DMS153 (cell line): ENCODE measurements at places on chromosomes 3 and 15.

- peak; percentile 50 for DNase-seq
These were observed 255.8 kb downstream of the MEIS2 start for GRCh38 chr15:36844534-36844998.

DNA sequence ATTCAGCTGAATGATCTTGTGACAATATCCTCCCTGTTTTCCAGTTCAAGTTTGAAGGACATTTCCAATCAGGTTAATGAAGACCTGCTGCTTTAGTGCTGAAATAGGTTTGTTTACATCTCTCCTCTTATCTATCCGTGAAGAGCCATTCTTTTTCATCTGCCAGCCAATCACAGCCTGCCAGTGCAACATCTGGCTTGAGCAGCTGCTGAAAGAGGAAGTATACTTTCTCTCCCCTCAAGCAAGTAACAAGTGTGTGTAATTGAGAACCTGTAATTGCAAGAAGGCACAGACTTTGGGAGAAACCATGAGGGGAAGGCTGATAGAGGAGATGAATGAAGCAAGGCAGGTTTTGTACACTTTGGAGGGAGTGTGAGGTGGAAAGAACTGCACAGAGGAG lies 404.3 kb downstream of the AGBL1 start:
- no peak for DNase-seq

GRCh38 chr15:95880031-95880570 lies 450.4 kb upstream of the NR2F2 start:
- no peak for DNase-seq

DNA sequence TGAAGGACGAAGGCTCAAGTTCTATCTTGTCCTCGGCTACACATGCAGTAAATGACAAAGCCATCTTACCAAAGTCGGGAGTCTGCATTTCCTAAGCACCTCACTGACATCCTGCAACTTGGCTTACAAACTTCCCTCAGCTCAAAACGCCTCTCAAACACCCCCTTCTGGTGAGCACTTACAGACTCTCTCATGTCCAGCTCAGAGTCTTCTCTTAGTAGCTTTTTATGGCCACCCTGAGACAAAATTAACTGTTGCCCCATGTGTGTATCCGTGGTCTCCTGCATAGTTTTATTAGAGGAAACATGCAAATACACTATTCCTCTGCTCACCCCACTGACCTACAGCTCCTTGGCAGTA lies 819.7 kb downstream of the FHIT start:
- no peak for DNase-seq

GRCh38 chr3:72388117-72388516 lies 460.1 kb downstream of the SHQ1 start:
- no peak for DNase-seq

- DNase-seq: no peak
These were observed 1.1 kb upstream of the INTS14 start for GRCh38 chr15:65611888-65612615.

- no peak for DNase-seq
These were observed 414.0 kb upstream of the ZNF717 start for GRCh38 chr3:76199382-76199781.

DNA sequence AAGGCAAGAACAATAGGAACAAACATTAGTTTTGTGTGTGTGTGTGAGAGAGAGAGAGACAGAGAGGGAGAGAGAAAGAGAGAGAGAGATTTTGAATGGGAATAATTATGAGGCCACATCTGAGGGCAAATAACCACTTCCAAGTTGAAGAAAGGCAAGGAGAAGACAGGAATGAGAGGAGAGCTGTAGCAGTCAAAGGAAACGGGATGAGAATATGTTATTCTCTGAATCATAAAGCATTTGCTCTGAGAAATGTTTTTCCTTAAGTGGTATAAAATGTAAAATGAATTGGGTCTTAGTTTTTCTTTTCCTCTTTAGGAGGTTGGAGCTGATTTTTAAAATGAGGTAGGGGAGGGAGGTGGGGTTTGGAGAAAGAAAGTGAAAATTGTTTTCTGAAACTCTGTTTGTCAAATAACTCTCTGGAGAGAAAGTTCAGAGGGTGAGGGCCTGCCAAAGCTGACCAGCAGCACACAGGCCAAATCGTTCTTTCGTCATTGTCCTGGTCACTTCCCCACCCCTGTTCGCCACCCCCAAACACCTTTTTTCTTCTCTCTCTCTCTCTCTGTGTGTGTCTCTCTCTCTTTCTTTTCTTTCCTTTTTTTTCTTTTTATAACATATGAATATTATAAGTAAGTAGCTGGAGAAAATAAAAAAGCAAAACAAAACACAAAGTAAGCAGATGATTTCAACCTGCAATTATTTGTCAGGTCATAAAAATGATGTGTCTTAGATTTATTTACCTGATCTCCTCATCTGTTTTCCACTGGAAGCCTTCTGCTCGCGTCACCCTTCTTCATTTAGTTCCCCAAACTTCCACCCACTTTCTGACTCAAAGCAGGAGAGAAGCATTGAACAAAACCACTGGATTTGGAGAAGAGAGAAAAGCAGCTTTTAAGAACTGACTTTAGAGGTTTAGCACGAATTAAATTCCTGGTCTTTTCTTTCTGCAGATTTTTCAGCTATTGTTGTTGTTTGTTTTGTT lies 110.6 kb downstream of the LPP start:
- no peak for DNase-seq

- DNase-seq: no peak
These were observed 99.9 kb downstream of the SLCO3A1 start for GRCh38 chr15:91953432-91953831.
